Osteocyte (in vitro differentiated cells): ENCODE measurements at places on chromosomes 5 and 9. TPM values are rescaled to one million over a fixed set of nuclear protein-coding genes. Genes with fewer than 3 reads are reported as not detected.

- DNase-seq, result peak; percentile 65
Observed at GRCh38 chr5:178430186-178431062, 159.8 kb downstream of the COL23A1 start.

- no peak for DNase-seq
Observed at GRCh38 chr5:32984851-32985610, 273.9 kb downstream of the NPR3 start.

DNA sequence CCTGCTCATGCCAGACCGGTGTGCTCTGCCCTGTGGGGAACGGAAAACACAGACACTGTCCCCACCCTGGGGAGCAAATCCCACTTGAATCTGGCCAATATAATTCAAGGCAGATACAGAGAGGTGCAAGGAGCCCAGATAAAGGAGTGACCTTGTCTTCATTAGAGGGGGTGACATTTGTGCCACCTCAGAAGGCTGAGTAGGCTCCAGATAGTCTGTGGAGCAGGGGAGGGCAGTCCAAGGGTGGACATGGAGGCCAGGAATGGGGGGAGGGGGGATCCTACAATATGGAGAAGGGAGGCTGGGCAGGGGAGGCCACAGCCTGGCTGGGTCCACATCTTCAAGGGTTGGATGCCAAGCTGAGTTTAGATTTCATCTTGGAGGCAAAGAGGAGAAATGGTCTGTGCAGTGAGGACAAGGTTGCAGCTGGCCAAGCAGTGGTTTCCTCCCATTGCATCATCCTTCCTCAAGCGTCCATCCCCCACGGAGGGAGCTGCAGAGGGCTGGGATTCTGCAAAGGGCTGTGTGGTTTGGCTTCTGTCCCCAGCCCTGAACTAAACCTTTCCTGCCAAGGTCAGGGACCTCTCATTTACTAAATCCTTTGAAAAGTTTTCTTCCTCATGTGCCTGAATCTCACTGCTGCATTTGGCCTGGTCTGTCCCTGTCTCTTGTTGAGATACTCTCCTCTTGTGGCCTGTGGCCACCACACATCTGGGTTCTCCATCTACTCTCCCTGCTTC, 60.1 kb downstream of the GALNT12 start:
- no peak for DNase-seq

- DNase-seq, result no peak
Observed at GRCh38 chr5:107567901-107568671, 102.7 kb downstream of the EFNA5 start.

GRCh38 chr9:16090907-16091629, 538.2 kb downstream of the CCDC171 start:
- no peak for DNase-seq

The ADAMTS6 gene
- 4.7 and 6.6 TPM in 2 replicates for total RNA-seq

The DAP gene
- total RNA-seq, result 168 and 173 TPM in 2 replicates

The TIMD4 gene
- not detected in 2 replicates for total RNA-seq

The PTPN3 gene
- total RNA-seq, result 4.6 and 4.7 TPM in 2 replicates

The NDUFS6 gene
- total RNA-seq, result 31.7 and 35.1 TPM in 2 replicates

The MYO10 gene
- 87.8 and 89.5 TPM in 2 replicates for total RNA-seq
